ENCODE measurements at places on chromosomes 11 and 22. TPM values are rescaled to one million over a fixed set of nuclear protein-coding genes. Genes with fewer than 3 reads are reported as not detected.

KDELR3 gene
- 24.4 TPM for total RNA-seq

MS4A3 gene
- not detected for total RNA-seq

OR51E2 gene
- not detected for total RNA-seq

RBMXL2 gene
- not detected for total RNA-seq

SLC43A1 gene
- total RNA-seq = 5.2 TPM

RASL10A gene
- not detected for total RNA-seq

GGTLC2 gene
- not detected for total RNA-seq

KRTAP5-9 gene
- not detected for total RNA-seq

HSCB gene
- 15.4 TPM for total RNA-seq

DNA sequence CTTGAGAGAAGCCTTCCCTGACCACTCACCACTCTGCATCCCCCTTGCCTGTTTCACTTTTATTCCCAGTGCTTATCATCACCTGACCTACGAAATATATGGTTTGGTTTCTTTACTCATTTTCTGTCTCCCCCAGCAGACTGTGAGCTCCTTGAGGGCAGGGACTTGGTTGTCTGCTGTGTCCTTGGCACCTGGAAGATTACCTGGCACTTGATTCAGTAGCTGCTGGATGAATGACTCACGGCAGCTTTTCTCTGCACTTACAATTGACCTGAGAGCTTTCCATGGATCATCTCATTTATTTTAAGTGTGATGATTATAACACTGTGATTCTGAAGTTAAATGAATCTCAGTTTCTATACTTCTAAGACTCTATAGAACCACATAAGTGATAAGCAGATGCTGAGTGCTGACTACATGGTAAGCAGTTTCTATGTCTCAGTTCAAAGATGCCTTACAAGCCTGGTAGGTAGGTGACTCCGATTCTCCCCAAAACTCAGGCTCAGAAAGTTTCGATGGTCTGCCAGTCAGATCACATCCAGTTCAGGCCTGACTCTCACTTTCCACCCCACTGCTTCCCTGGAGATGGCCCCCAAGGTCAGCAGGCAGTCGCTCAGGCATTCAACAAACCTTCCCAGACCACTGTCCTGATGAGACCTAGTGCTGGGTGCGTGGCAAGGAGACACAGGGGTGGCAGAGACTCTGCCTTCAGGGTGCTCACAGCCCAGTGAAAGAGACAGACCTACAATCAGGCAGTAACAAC is 11.6 kb downstream of the IL2RB start:
- DNase-seq = no peak

DNA sequence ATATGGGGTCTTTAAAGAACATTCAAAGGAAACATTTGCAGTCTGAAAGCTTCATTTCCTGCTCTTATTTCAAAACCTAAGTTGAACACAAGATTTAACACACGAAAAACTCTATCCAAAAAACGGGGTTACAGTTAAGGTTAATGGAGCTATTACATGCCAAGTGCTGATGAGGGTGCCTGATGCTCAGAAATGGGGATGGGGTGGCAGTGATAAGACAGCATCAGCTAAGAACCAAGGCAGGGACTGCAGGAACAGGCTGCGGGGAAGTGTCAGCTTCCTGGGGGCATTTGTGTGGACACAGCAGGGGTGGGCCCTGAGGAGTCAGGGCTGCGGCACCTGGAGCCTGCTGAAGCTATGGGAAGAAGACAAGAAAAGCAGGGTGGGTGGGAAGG is 12.2 kb downstream of the DGCR2 start:
- no peak for DNase-seq

DNA sequence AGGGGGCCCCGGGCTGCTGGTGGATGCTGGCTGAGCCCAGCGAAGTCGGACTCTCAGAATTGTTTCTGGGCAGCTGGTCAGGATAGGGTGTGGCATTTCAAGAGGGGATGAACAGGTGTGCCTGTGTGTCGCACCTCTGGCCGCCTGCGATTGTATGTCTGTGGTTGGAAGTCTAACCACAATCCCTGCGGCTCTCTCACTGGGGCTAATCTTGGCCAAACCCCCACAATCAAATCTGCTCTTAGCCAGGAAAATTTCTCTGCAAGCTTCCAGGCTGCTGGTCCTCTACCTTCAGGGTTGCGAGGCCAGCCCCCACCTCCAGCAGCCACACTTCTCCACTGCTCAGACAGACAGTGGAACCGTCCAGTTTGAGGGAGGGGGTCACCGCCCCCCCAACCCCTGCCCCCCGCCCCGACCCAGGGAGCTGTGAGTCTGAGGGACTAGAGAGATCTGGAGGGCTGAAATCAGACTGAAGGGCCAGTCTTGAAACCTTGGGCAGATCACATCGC is 953 bp downstream of the ATG16L2 start:
- DNase-seq = peak; percentile 58

- DNase-seq = peak; percentile 37
Observed at GRCh38 chr11:10592331-10592730, 23.9 kb upstream of the LYVE1 start.

GRCh38 chr22:40041366-40042137 is 46.8 kb downstream of the FAM83F start:
- DNase-seq = no peak

DNA sequence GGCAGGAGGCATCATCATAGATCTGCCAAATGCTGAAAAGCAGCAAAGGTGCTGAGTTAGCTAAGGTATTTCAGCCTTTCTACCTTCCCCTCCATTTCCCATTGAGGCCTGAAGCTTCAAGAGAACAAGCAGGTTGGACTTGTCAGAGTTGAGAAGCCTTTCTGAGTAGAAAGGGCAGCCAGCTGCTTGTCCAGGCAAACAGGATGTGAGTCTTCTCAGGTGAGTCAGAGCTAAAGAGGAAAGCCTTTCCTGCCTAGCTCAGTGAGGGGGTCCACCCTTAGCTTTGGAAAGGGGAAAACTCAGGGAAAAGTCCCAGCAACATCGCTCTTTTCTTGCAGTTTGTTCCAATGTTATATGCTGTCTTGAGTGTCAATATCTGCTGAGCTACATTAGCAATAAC is 13.2 kb upstream of the MPZL2 start:
- DNase-seq = peak; percentile 60

DNA sequence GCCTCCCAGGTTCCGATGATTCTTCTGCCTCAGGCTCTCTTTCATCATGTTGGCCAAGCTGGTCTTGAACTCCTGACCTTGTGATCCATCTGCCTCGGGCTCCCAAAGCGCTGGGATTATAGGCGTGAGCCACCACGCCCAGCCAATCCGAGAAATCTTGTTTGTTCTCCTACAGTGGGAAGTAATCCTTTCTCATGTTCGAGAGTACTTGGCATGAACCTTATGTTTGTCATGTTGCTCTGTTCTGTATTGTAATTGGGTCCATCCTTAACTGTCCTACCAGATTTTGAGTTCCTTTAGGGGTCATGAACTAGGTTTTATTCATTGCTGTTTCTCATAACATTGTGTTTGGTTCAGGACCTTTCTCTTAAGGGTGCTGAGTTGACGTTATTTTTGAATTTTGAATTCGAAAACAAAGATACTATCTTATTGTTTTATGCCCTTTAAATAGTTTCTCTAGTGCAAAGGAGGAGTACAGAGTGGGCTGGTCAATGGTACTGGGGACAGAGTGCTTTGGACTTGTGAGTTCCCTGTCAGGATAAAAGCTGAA is 113.4 kb upstream of the RRM1 start:
- DNase-seq = no peak

DNA sequence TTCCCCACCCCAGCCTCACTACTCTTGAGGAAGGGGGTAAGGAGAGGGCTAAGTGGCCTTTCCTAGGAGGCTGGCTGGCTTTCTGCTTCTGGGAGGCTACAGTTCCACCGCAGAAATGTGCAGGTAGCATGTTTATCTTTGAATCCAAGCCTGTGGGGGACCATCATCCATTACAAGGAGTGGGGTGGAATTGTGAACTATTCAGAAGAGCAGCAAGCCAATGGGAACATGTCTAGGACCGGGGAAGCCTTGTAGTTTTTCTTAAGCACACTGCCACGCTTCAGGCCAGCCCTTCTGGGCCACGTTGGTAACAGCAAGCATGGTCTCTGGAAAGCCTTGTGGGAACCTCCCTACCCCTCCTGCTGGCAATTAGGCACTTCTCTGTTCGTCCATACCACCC is 100.3 kb downstream of the AMOTL1 start:
- DNase-seq = no peak

DNA sequence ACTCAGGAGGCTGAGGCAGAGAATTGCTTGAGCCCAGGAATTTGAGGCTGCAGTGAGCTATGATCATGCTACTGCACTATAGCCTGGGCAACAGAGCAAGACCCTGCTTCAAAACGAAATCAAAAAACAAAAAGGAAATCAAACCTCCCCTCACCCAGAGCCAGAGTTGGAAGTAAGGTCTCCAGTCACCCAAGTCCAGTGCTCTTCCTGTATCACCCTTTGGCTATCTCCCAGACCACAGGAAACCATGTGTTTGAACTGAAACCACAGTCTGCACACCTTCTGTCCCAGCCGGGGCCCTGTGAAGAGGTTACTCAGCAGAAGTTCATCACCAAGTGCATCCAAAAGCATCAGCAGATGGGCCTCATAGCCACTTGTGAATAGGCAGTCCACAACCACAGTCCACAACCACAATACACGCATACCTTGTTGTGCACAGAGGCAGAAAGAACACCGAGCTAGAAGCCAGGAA is 4.6 kb downstream of the MYH9 start:
- peak; percentile 89 for DNase-seq

- DNase-seq = peak; percentile 40
Observed at GRCh38 chr11:47923667-47924066, 56.7 kb upstream of the PTPRJ start.

- no peak for DNase-seq
Observed at GRCh38 chr11:95778699-95779098, 10.9 kb downstream of the FAM76B start.

- no peak for DNase-seq
Observed at GRCh38 chr11:40252236-40252635, 1207.2 kb downstream of the LRRC4C start.

DNA sequence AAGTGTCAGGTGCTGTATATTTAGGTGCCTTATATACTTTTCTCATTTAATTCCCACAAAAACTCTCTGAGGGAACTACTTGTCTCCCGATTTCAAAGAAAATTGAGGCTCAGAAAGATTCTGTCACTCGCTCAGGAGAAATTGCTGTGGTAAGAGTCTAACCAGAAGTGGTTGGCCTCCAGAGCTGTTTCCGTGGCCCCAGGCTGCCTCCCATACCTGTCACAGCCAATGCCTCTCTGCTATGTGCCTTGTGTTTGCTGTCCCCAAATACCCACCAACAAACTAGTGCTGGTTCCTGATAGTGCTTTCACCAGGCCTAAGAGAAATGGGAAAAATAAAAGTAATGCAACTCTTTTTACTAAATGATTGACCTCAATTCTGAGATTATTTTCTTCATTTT is 21.0 kb upstream of the TMEM86A start:
- DNase-seq = no peak
